Smooth muscle cell of the pulmonary artery (primary cell): ENCODE measurements at places on chromosomes 13 and 19. TPM values are rescaled to one million over a fixed set of nuclear protein-coding genes. Genes with fewer than 3 reads are reported as not detected.

The PCDH8 gene
- total RNA-seq, result not detected in 2 replicates

The ZNF575 gene
- total RNA-seq, result 0.26 and 0.36 TPM in 2 replicates

The SGCG gene
- 0.07 and 0.52 TPM in 2 replicates for total RNA-seq

The ZNF71 gene
- total RNA-seq, result 8.1 and 10.9 TPM in 2 replicates

The ALKBH7 gene
- total RNA-seq, result 20.3 and 20.9 TPM in 2 replicates
